H54 (cell line): ENCODE measurements at places on chromosomes 2 and 18.

DNA sequence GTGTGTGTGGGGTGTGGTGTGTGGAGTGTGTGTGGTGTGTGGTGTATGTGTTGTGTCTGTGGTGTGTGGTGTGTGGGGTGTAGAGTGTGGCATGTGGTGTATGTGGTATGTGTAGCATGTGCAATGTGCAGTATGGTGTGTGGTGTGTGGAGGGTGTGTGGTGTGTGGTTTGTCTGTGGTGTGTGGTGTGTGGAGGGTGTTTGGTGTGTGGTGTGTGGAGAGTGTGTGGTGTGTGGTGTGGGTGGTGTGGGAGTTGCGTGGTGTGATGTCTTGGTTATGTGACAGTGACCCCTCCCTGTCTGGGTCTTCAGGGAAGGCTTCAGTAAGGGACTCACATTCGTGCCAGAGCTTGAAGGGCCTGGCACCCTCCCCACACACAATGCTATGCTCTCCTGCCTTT, 718.2 kb upstream of the SOX11 start:
- no peak for DNase-seq

DNA sequence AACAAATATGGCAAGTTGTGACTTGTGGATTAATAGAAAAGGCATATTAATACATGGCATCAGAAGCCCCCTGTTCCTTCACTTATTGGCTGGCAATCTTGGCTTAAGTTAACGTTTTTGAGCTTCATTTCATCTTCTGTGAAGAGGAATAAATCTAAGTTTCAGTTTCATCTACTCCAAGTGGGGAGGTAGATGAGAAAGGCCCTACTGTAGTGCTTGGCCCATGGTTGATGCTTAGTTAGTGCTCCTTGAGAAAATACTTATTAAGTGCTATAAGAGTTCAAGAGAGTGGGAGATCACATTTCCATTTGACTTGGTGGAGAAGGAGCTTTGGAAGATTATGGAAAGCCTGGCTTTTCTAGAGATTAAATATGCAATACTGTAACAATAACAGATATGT, 244.3 kb downstream of the BABAM2 start:
- DNase-seq: no peak

- no peak for DNase-seq
Observed at GRCh38 chr18:80253236-80253635, 5.9 kb upstream of the PARD6G start.

GRCh38 chr2:95275601-95276243, 1.5 kb downstream of the PROM2 start:
- no peak for DNase-seq

GRCh38 chr18:36340246-36340645, 42.7 kb downstream of the FHOD3 start:
- DNase-seq: no peak

DNA sequence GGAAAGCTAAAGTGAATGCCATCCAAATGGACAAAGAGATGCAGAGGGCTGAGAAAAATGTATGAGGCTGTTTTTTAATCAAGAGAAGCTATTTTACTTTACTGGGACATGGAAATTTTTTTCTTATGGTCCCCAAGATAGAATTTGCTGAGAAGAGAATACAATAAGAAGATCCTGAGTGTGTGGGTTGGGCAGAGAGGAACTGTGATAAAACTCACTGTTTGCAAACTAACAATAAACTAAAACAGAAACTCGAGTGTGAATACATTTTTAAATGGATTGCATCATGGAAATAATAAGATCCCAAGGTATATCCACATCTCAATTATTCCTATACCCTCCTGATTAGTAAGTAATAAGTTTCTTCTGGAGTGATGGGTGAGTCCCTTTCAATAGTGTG, 4.4 kb downstream of the NEB start:
- no peak for DNase-seq

DNA sequence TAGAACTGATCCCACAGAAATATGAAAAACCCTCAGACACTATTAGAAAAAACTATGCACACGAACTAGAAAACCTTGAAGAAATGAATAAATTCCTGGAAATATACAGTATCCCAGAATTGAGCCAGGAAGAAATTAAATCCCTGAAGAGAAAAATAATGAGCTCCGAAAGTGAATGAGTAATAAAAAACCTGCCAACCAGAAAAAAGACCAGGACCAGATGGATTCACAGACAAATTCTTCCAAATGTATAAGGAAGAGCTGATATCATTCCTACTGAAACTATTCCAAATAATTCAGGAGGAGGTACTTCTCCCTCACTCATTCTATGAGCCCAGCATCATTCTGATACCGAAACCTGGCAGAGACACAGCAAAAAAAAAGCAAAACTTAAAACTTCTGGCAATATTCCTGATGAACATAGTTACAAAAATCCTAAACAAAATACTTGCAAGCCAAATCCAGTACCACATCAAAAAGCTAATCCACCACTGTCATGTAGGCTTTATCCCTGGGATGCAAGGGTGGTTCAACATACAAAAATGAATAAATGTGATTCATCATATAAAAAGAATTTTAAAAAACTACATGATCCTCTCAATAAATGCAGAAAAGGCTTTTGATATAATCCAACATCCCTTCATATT, 1397.6 kb upstream of the DDX18 start:
- no peak for DNase-seq

DNA sequence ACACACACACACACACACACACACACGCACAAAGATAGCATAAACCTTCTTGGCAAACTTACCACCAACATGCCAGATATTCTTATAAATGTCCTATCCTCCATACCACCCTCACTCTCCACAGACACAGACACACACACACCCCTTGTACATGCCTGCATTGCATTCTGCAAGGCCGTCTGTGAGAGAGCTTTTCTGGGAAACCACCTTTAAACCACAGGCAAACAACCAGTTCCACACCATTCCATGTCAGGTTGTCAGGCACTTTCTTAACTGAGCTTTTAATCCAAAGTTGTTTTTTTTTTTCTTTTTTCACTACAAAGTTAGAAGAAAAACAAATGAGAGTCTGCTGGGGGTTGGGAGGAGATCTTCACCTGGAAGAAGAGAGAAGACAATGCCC, 221.1 kb downstream of the C1D start:
- DNase-seq: no peak

GRCh38 chr2:167493862-167494261, 605.6 kb downstream of the XIRP2 start:
- DNase-seq: no peak

GRCh38 chr18:78087338-78087737, 837.7 kb downstream of the GALR1 start:
- no peak for DNase-seq

GRCh38 chr2:84214455-84214854, 244.6 kb downstream of the SUCLG1 start:
- no peak for DNase-seq

GRCh38 chr2:12424809-12425208, 291.9 kb upstream of the TRIB2 start:
- no peak for DNase-seq

DNA sequence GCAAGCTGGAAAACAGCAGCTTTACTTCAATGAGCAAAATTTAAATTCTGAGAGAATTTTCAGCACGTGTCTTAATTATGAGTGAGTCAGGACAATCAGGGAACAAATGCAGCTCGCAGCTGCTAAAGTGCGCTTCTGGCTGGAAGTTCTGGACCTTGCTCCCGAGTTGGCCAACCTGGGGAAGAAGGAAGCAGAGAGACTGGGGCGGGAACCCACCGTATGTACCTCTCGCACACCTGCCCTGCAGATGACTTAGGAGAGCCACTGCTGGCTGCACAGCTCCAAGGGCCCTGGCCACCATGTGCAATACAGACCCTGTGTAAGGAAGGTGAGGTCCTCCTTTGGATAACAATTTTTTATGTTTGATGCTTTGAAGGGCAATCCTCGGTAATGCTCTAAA, 42.4 kb downstream of the REEP1 start:
- DNase-seq: no peak

- no peak for DNase-seq
Observed at GRCh38 chr2:55493220-55493619, 26.3 kb upstream of the CFAP36 start.

DNA sequence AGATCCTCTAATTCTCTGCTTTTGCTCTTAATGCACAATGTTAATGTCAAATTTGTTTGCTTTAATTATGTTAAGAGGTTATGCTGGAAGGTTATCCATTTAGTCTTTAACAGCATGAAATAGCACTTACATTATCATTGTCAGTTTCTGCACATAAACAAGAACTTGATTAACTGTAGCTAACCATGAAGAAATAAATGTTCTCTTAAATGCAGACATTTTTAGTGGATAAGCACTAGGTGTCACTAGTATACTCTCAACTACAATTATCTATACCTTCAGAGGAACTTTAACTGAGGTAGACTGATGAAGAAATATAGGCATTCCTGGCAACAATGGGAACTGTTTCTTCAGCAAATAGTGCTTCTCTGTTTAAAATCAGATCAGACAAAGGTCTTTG, 178.8 kb upstream of the CHST9 start:
- DNase-seq: no peak

GRCh38 chr2:30826481-30826880, 19.2 kb upstream of the CAPN13 start:
- no peak for DNase-seq

DNA sequence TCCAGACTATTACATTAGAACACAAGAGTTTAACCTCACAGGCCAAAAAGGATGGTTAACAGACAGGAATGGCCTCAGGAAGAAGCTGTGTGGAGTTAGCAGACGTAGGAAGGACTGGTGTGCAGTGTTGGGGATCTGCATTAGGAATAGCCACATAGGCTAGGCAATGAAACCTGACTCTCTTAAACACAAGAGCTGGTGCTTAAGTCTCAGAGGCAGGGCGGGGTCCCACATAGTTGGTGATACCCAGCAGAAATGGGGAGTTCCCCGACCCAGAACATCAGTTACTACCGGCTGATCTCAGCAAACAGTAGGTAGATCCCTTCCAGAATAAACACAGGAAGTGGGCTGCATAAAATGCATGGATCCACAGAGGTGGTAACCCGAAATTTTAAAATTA, 64.1 kb downstream of the CCDC93 start:
- no peak for DNase-seq

- DNase-seq: no peak
Observed at GRCh38 chr2:84441036-84441435, 18.0 kb downstream of the SUCLG1 start.

DNA sequence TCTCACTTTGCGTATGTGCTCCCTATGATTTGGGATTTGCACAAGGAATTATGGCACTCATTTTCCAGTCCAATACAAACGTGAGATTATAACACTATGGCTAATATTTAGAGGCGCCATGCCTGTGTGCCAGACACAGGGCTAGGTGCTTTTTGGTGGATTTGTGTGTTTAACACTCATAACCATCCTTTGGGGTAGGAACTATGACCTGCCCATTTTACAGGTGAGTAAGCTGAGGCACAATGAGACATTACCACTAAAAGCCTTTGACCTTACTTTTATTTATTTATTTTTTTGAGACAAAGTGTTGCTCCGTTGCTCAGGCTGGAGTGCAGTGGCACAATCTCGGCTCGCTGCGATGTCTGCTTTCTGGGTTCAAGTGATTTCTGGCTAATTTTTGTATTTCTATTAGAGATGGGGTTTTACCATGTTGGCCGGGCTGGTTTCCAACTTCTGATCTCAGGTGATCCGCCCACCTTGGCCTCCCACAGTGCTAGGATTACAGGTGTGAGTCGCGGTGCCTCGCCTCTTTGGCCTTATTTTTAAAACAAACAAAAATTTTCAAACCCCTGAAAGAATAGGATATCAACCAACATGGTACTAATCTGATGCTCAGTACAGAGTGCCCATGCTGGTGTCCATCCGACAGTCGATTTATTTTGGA, 26.6 kb upstream of the GLI2 start:
- no peak for DNase-seq

- no peak for DNase-seq
Observed at GRCh38 chr18:79733986-79734770, 54.6 kb downstream of the CTDP1 start.
